ENCODE measurements at places on chromosomes 12 and 14.

- DNase-seq, result no peak
Observed at GRCh38 chr12:6662602-6662905, 365 bp downstream of the ING4 start.

DNA sequence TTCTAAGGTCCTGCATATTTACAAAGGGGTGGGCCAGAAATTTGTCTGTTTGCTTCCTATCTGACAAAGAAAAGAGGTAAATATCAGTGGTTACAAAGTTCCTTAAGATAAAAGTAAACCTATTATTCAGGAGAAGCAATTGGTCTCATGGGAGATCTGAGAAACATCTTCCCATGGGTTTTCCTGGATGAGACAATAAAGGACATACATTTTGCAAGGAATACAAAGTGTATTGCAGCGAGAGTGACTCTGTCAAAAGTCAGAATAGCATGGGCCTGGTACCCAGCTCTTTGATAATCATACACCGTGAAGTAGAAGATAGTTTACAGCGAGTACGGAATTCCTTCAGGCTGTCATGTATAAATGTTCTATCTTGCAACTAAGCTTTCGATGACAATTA, 14.2 kb downstream of the LRRK2 start:
- no peak for DNase-seq

DNA sequence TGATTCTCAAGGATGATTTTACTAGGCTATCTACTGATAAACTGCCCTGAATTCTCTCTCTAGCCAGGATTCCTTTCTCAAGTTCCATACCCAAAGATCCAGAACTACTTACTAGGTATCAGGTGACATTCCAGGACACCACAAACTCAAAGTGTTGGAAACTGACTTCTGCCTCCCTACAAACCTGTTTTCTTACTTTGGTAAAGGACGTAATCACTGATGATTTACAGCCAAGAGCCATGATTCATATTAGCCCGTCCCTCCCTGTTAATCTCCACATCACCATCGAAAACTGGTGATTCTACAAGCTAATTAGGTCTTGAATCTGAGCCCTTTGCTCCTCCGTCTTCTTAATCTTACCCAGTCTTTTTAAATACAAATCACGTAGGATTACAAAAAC, 1.0 kb upstream of the ATG14 start:
- no peak for DNase-seq

DNA sequence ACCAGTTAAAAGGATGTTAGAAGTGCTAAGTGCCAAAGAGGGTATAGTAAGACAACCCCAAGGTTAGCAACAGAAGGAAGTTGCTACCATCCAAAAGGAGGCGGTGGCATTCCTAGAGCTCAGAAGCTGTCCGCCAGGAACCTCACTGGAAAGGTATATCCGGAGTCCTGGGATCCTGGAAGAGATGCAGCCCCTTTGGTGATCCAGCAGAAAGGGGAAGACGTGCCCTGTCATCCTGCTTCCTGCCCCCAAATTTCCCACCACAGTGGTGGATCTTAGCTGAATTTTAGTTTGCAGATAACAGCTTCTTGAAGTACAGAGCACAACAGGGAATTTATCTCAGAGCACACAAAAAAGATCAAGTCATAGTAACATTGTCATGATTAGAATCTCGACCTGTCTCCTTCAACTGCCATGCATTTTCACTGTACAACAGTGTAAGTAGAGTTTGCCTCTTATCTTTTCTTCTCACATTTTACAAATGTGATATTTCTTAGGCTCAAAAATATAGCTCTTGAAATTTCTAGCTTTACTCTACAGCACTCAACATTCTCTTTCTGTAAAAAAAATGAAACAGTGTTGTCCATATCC, 526.3 kb downstream of the SOX5 start:
- DNase-seq, result no peak

DNA sequence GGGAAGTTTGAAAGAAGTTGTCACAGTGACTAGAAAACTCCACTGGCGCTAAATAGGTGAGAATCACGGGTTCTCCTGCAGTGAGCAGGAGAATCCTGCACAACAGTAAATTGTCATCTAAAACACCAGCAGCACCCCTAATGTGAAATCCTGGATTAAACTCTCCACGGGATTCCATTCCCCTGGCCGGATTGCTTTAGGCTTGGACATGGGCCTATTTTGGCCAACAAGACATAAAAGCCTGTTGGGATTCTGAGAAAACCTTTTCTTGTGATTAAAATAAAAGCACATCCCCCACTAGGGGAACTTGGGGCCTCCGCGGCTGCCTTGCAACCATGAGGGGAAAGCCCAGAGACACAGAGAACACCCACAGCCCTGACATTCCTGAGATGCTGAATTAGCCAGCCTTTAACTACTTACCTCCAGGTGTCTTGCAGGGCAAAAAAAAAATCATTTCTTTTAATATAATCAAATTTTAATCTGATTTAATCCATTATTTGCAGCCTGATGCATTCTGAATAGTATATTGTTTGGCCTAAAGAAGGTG, 21.0 kb upstream of the TSPAN11 start:
- DNase-seq, result no peak

Measured in left forelimb (tissue), 1 donor.